ENCODE measurements at places on chromosomes 5 and 9. TPM values are rescaled to one million over a fixed set of nuclear protein-coding genes. Genes with fewer than 3 reads are reported as not detected.

The PCDHB2 gene
- total RNA-seq: 26.2 TPM

DNA sequence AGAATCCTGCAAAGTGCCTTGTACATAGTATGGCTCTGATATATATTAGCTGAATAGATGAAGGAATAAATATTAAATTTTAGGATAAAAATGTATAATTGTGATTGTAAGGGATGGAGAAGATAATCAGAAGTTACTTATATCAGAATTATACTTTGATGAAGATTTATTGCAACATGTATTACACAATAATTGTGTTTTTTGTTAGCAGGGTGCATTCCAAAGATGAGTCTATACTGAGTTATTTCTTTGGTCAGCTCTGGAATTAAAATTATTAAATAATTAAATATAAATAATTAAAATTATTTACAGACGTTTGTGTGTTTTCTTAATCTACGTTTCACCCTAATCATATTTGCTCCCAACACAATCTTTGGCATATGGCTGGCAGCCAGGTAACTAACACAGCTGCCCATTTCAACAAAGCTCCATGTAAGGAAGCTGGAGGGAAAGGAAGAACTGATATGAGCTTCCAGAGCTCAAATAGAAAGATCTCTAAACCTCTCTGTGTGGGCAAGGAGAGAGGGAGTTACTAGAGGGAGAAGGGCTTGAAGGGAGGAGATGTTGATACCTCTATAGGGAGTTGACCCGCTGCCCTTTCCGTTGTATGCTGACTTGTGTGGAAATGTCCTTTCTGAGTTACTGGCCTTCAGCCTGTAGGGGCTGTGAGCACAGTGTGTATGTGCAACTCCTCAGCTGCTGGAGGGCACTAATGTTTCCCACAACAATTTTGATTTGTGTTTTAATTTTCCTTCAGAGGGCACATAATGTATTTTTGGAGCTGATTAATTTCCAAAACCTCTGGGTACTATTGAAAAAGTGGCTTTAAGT, 403.4 kb downstream of the MAN2A1 start:
- DNase-seq: no peak

The IL4 gene
- total RNA-seq: not detected

- no peak for DNase-seq
Measured at GRCh38 chr5:177355868-177356168, 1.9 kb upstream of the RGS14 start.

DNA sequence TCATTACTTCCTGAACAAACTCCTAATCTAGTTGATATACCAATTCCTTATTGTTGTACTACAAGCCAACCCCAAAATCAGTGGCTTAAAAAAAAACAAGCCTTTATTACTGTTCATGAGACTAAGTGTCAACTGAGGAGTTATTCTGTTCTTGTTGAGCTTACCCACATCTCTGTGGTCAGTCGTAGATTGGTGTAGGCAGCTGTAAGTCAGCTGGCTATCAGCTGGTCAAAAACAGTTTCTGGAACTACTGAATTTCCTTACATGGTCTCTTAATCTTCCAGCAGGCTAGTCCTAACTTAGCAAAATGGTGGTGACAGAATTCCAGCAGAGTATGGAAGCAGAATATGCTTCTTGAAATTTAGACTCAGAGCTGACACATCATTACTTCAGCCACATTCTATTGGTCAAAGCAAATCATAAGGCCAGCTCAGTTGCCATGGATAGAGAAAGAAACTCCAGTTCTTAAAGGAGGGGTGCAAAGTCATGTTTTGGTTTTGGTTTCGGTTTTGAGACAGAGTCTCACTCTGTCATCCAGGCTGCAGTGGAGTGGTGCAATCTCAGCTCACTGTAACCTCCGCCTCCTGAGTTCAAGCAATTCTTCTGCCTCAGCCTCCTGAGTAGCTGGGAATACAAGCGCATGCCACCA, 386.1 kb upstream of the MPDZ start:
- peak; percentile 89 for DNase-seq

The FAM221B gene
- total RNA-seq: not detected

The ST8SIA4 gene
- 29.0 TPM for total RNA-seq

DNA sequence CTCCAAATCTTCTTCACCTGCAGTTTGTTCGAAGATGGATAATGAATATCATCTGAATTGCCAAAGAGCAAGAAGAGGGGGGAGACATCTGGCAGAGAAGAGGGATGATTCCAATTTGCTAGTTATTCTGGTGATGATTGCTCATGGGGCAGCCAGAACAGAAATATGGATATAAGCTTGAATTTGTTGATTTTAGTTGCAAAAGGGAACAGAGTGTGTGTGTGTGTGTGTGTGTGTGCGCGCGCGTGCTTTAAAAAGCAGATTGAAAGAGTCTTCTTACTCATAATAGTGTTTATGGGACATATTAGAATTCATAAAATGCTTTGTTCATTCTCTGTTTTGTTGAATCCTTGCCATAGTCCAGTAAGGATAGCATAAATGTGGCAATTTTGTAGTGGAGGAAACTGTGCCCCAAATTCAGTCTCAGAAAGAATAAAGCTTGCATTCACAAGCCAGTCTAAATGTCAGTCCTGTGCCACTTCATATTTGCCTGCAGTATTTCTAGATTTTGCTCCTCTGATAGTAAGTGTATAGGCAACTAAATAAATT, 436.3 kb upstream of the KLF4 start:
- DNase-seq: no peak

GRCh38 chr5:173618927-173619519, 2.6 kb upstream of the BOD1 start:
- peak; percentile 37 for DNase-seq

- DNase-seq: no peak
Measured at GRCh38 chr9:130934702-130935647, 4.1 kb downstream of the FIBCD1 start.

DNA sequence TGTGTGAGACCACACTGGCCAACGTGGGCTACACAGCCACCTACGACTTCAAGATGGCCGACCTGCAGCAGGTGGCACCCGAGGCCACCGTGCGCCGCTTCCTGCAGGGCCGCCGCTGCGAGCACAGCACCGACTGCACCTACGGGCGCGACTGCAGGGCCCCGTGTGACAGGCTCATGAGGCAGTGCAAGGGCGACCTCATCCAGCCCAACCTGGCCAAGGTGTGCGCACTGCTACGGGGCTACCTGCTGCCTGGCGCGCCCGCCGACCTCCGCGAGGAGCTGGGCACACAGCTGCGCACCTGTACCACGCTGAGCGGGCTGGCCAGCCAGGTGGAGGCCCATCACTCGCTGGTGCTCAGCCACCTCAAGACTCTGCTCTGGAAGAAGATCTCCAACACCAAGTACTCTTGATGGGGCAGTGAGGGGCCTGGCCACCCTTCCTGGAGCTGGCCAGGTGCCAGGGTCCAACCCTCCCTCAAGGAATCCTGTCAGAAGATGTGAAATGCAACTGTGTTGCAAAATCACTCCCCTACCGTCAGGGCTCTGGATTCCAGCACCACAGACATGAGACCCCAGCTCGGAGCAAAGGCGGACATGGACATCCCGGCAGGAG, 11.1 kb downstream of the DIPK1B start:
- DNase-seq: no peak

DNA sequence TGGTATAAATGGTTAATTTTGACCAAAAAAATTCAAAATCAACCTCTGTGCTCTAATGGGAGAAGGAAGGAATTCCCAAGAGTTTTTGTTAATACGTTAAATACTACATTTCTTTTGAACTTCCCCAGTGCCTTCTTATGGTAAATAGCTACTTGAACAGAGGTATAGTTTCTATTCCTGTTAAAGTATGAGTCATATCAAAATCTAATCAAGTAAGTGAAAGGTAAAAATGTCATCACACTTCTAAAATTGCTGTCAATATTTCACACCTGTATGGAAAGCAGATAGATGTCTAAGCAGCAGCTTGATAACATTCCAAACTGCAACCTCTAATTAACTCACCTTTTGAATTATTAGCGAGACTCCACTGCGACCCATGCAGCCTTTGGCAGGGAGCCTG, 214.1 kb upstream of the MEF2C start:
- DNase-seq: no peak

DNA sequence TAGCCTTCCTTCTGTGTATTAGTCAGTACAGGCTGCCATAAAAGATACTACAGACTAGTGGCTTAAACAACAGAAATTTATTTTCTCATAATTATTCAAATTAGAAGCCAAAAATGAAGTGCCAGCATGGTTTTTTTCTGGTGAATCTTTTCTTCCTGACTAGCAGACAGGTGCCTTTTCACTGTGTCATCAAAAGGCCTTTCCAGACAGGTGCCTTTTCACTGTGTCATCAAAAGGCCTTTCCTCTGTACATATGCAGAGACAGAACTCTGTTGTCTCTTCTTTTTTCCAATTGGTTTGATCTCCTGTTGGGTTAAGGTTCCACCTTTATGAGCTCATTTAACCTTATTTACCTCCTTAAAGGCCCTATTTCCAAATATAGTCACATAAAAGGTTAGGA, 599.9 kb downstream of the ISL1 start:
- no peak for DNase-seq

GRCh38 chr5:142611154-142611553, 74.7 kb downstream of the FGF1 start:
- DNase-seq: peak; percentile 53

The LECT2 gene
- not detected for total RNA-seq

DNA sequence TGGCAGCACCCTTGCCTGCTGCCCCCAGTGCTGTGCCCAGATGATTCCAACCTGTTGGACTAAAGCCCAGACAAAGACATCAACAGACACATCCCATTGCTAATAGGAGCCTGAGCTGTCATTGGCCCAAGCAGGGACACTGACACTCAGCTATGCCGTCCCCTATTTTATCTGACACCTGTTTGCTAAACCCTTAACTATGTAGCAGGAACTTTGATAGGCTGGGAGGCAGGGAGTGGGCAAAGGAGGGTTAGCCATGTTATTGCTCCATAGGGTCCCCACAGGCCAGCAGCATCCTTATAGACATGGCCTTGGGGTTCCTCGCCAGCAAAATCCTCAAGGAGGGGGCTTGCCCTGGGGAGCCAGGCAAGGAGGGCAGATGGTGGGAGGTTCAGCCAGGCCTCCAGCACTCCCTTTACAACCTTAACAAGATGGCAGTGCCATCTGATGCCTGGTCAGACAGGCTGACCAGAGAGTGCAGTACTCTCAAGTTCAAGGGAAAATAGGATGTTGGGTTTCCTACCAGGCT, 50.4 kb upstream of the CDKN2AIPNL start:
- DNase-seq: no peak

DNA sequence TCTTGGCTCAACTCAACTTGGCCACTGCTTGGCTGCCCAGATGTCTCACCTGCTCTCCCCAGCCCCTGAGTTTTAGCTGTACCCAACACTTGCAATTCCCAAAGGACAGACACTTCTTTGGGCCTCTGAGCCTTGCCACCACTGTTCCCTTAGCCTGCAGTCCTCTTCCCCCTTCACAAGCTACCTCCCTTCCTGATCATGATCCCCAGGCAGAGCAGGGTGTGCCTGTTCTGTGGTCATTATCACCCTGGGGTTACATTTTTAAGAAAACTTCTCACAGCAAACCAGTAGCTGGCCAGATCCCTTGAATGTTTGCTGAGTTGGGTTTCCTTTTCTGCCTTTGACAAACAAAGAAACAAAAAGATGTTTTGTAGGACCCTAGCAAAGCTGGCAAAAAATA, 87.5 kb upstream of the PRRC1 start:
- no peak for DNase-seq

DNA sequence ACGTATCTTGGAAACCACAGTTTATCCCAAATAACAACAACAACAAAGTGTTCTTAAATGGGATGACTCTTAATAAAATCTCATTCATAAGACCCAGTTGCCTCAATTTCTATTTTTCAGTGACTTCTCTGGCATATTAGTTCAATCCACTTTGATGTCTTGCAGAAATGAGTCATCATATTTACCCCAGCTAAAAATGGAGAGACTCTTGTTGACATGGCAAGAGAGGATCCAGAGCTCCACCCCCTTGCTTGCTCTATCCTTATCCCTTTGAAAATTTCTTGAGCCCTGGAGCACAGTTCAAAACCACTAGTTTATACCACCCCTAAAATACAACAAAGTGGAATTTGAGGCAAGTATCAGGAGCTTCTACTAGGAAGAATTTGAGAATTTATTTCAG, 20.8 kb downstream of the VCAN start:
- DNase-seq: no peak

DNA sequence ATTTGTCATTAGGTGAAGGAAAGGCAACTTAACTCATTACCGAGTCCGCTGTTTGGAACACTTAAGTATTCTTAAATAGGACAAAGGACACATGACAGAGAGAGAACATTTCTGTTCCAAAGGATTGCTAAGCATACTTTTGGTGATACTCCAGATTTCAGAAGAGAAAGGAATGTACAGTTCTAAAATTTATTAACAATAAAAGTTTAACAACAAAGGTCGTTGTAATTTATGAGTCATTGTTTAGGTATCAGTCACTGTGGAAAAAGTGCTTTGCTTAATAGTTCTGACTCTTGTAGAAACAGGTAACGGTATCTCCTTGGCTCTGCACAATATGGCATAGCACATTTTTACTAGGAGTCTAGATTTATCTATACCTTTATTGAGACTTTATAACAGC, 36.3 kb upstream of the PAM start:
- no peak for DNase-seq

DNA sequence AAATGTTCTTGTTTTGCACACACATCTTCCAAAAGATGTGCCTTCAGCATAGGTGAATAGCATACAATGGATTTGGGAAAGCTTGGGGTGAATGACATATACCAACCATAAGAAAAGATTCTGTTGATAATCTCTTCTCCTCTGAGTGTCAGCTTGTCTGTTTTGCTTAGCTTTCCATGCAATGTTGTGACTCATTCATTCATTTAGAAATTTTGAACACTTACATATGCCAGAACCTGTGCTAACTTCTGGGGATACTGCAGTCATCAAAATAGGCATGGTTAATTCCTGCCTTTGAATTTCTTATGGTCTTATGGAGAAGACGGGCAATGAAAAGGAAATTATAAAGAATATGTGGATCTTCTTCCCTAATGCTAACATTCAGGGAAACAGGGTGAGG, 14.1 kb downstream of the ADRB2 start:
- DNase-seq: no peak

The ACER2 gene
- total RNA-seq: 0.31 TPM

The IL9 gene
- total RNA-seq: not detected

GRCh38 chr9:13020146-13021040, 245.6 kb downstream of the LURAP1L start:
- DNase-seq: no peak

DNA sequence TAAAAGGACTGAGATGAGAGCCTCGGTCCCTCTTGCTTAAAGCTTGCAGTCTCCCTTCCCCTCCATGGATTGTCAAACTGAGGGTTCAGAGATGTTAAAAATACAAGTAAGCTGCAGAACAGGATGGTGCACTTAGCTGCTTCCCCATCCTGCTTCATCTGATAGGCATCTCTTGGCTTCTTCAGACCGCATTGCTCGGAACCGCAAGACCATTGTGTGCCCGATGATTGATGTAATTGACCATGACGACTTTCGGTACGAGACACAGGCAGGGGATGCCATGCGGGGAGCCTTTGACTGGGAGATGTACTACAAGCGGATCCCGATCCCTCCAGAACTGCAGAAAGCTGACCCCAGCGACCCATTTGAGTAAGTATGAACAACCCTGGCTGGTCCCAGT, 65.5 kb upstream of the SAP30L start:
- DNase-seq: no peak

The BRIX1 gene
- 101 TPM for total RNA-seq

The PCDH12 gene
- total RNA-seq: not detected

Data from H4 (cell line).